ENCODE measurements at places on chromosomes 2 and 18.

DNA sequence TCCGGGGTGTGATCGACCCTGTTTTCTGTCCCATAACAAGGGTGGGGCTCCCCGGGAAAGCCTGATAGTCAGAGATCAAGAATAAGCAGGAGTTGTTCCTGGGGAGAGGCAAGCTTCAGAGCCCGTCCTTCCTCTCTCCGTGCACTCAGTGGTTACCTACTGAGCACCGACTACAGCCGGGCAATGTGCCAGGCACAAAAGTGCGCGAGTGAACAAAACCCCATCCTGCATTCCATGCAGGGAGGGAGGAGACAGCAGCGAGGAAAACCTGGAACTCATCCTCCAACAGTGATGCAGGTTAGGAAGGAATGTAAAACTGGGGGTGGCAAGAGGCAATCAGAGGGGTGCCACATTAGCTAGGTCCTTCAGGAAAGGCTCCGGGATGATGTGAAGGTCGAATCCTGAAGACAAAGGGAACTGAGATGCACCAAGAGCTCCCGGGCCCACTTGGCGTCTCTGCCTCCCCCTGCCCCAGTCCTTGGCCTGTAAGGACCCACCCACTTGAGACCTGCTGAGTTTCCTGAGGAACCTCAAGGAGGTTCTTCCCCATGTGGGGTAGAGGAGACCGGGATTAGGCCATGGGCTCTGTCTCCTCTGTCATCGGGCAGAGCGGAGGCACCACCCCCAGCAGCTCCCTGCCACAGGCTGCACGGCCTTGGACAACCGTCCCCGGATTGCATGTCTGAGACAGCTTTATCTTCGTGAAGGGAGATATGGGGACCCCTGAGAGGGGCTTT lies 198.2 kb downstream of the NDUFA10 start:
- no peak for DNase-seq

- peak; percentile 90 for DNase-seq
Measured at GRCh38 chr2:66434679-66435548, at the start of gene MEIS1. Gene MEIS1 (plus strand): TSS chr2:66435125. CDS start chr2:66435857, 732 bp downstream.

- DNase-seq, result no peak
Measured at GRCh38 chr2:101622210-101623030, 75.1 kb upstream of the MAP4K4 start.

DNA sequence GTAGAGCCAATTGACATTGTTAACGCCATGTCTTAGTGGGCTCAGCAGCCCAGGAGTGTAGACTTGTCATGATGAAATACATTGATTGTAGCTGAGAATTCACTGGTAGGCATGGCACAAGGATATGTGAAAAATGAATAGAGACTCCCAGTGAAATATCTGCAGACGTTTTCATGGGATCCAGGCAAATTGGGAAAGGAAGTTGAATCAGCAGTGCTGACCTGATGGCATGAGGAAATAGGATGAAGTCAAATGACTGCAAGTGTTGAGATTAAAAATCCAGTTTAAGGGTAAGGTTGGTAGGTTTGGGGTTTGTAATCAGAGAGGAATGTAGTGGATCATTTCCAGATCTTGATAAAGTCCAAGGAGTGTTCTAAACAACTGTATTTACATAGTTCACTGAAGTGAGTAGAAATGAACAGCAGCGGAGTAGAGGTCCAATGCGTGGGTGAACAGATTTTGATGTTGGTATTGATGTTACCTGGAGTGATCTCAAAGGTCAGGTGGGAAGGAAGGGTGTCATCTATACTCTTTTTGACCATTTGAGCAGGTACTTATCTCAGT lies 24.6 kb downstream of the INSIG2 start:
- DNase-seq, result no peak

- DNase-seq, result no peak
Measured at GRCh38 chr2:160317181-160318099, 117.4 kb upstream of the ITGB6 start.

- no peak for DNase-seq
Measured at GRCh38 chr2:48112911-48113680, 206.8 kb upstream of the FBXO11 start.

DNA sequence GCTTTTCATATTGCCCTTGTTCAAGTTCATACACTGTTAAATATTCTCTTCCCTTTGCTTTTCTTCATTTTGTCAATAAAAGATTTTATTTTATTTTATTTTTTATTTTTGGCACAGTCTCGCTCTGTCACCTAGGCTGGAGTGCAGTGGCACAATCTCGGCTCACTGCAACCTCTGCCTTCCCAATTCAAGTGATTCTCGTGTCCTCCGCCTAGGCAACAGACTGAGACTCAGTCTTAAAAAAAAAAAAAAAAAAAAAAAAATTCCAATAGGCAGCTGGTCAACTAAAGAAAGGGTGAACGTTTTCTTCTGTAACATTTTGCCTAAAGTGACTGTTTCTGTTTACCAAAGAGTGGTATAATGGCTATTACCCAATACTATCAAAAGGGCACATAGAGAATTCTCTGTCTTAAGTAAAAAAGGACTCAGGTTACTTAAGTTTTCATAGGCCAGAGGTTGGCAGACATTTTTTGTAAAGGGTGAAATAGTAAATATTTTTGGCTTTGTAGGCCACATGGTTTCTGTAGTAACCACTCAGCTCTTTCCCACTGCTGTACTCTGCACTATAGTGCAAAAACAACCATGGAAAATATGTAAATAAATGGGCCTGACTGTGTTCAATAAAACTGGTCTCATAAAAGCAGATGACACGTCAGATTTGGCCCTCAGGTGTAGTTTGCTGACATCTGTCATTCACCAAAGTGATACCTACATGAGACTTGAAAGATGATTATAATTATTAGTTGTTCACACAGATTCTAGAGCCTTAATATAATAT lies 113.4 kb downstream of the MIB1 start:
- DNase-seq, result no peak

GRCh38 chr2:6011921-6012320 lies 319.7 kb downstream of the SOX11 start:
- no peak for DNase-seq

- peak; percentile 34 for DNase-seq
Measured at GRCh38 chr2:96952976-96953610, 33.3 kb downstream of the FAM178B start.
